Hematopoietic multipotent progenitor cell treated with erythropoietin and hydrocortisone succinate and interleukin-3 and kit ligand, for 8 days (in vitro differentiated cells): ENCODE measurements at places on chromosomes 4 and X.

GRCh38 chr4:169601016-169601771 is 11.2 kb downstream of the NEK1 start:
- DNase-seq, result no peak

DNA sequence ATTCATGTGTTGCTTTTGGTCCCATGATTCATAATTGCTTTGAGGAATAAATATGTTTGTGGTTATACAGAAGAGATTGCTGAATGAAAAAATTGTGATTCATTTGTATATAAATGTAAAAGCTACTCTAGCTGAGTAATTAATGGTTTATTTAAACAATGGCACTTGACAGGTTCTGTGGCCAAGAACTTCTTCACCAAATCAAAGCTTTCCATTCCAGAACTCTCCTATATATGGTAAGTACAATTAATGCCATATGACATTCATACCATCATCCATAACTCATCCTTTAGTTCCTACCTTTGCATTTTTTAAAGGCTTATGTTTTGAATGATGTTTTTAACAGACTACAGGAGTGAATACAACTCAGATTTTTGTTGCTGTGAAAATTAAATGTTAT is 105.8 kb downstream of the REPS2 start:
- DNase-seq, result no peak

- no peak for DNase-seq
These were observed 95.8 kb downstream of the PALLD start for GRCh38 chr4:168592676-168593075.

DNA sequence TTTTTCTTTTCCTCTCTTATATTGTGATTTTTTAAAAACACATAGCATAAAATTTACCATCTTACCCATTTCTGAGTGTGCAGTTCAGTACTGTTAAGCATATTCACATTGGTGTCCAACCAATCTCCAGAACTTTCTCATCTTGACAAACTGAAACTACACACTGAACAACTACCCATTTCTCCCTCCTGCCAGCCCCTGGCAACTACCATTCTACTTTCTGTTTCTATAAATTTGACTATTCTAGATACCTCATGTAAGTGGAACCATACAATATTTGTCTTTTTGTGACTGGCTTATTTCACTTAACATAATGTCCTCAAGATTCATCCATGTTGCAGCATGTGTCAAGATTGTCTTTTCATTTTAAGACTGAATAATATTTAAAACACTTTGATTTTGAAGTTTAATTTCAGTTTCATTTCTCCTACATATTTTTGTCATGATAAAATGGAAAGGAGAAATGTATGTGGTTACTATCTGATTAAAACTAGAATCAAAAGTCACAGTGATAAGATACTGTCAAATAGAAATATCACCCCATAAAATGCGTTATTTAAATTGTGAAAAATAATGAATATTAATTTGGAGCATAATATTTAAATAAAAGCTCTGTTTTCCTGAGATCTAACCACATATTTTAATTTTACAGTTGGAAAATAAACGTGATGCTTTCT is 122.8 kb downstream of the DIPK2B start:
- DNase-seq, result no peak

DNA sequence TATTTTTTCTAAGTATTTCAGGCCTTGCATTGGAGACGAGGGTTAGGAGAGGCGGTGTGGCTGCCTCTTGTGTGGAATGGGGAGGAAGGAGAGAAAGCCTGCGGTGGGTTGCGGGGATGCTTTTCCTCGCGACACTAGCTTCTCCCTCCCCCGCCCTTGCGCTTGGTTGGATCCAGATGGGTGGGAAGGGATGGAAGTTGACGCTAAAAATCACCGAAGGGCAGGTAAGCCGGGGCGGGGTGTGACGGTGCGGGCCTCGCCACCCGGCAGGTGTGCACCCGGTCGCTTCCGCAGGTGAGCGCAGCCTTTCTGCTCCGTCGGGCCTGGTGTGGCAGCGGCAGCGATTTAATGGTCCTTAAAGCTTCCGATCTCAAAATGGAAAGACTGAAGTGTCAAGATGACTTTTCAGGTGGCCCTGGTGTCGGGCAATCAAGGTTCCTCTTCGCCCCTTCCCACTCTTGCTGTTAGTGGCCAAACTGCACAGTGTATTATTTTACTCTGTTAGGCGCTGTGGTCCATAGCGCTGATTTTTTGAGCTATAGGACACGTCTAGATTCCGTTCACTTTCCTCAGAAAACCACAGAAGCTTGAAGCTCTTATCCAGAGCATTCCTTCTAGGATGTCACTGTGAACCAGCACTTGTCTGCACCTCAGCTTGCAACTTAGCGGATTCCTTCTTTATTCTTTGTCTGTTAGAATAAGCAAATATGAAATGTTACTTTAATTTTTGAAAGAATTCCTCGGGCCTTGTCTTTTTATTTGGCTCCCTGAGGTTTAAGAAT is 765 bp downstream of the ENOPH1 start:
- DNase-seq, result no peak

DNA sequence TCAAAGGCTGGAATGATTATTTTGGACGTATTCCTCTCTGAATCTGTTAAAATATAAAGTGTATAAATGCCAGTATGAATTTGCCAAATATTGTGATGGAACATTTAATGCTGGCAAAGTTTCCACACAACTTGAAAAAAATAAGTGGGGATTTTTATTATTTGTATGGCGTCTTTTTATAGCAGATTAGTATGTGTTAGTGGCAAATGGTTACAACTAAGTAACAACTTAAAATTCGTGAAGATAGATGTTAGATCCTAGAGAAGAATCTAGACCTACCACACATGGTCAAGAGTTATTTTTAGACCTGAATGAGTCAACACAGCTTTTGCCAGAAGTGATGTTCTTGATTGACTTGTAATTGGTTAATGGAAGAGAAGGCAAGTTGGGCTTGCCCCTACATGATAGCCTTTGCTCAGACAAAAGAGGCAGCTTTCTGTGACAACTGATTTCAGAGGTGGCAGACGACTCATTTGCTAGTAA is 4.8 kb downstream of the CPE start:
- DNase-seq, result no peak

DNA sequence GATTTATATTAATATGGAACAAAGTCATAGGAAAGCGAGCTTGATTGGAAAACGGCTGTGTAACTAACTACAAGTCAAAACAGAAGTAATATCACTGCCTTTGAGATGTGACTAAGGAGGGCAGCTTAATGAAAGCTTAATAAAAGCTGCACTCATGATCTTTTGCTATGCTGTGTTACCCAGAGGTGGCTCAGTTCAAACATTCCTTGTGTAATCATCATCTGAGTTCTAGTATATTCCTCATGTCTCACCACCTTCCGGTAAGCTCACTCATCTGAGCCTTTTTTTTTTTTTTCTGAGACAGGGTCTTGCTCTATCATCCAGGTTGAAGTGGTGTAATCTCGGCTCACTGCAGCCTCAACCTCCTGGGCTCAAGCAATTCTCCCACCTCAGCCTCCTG is 5.0 kb downstream of the GRPEL1 start:
- no peak for DNase-seq

DNA sequence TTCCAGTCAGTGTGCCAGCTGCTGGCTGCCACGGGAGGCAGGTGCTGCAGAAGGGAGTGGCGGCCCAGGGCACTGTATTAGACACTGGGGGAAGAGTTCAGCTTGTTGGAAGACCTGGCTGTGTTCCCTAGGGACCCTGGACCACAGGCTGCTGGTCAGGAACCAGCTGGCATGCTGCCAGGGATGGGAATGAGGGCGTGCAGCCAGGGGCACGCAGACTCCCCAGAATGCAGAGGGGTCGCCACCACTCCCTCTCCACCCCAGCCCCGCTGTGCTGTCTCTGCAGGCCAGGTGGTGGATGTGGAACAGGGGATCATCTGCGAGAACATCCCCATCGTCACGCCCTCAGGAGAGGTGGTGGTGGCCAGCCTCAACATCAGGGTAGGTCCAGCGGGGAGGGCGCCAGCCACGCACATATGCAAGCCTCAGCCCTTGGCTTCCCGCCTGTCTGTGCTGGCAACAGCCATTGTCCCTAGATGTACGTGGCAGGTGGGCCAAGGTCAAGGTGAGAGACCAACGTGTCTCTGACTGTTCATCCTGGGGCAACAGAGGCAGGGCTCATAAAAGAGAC is 12.3 kb downstream of the ABCD1 start:
- no peak for DNase-seq

GRCh38 chrX:77510007-77510406 is 62.8 kb downstream of the FGF16 start:
- no peak for DNase-seq
